ENCODE measurements at places on chromosomes 1 and 21. TPM values are rescaled to one million over a fixed set of nuclear protein-coding genes. Genes with fewer than 3 reads are reported as not detected.

GRCh38 chr1:41448821-41449220, 35.7 kb downstream of the EDN2 start:
- no peak for DNase-seq

DNA sequence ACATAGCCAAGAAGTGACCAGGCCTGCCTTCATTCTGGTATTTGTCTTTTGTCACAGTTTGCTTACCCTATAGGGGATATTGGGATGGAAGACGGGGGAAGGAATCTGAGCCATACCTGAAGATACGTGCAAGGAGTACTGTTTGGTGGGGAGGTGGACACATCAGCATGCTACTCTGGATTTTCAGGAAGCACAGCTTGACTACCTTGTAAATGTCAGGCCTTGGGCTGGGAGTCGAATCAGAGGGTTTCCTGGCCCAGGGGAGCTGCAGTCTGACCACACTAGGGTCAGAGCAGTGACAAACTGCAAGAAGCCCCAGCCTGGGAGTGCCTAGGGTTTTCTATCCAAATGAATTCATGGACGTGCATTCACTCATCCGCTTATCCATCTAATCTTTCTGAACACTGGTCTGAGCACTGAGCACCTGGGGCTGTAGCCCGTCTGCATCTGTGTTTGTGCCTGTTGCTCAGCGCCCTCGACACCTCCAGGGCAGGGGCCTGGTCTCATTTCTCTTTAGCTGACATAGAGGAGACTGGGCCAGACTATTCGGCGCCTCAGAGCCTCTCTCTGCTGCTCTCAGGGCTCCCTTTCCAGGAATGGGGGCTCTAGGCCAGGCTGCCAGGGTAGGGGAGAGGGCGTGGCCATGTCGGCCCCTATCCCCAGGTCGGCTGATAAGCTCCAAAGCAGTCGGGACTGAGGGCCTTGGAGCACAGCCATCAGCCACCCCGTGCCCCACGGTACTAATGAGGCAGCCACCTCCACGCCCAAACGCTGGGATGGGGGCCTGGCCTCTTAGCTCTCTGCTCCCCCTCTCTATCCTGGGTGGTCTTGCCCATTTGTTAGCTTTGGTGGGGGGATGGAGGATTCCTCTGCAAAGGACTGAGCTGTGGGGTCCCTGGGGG, 47.0 kb upstream of the SLC2A1 start:
- no peak for DNase-seq

- DNase-seq, result no peak
Measured at GRCh38 chr1:18529714-18530113, 49.0 kb downstream of the KLHDC7A start.

GRCh38 chr1:221109930-221110329, 230.7 kb downstream of the HLX start:
- no peak for DNase-seq

DNA sequence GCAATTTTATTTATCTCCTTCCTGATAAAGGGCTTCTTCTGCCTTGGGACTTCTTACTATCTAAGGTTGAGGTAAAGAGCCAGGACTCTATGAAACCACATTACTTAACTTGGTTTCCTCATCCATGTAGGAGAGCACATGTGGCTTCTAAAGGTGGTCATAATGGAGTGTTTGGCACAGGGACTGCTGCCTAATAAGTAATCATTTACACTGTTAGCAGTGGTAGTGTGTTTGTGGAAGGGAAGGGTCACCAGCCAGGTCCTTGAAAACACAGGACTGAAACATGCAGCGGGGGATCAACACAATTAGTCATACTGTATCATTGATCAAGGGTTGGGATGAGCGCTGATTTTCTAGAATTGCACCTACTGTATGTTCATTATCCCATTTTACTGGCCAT, 59.6 kb downstream of the UCK2 start:
- DNase-seq, result no peak

DNA sequence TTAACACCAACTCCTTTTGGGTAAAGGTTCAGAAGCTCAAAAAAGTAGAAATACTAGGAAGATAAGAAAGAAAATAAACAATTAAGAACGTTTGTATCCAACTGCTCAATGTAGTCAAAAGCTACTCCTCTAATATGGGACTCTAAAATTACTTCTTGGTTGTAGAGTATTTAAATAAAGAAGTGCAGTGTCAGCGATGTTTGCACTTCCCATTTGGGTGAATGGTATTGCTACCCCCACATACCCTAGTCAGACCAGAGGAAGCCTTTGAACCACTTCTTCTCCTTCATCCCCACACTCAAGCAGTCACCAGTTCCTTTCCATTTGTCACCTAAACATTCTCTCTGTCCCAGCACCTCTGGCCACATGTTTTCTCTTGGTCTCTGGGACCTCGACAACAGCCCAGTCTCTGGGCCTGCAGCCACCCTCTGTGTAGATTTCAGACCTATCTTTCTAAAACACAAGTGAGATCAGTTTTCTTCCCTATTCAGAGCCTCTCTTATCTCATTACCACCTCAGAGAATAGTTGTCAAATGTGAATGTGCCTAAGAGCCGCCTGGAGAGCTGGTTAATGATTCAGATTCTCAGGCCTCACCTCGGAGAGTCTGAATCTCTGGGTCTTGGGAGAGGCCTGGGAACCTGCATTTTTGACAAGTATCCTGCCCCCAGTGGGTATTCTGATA, 109.8 kb downstream of the OMA1 start:
- no peak for DNase-seq

DNA sequence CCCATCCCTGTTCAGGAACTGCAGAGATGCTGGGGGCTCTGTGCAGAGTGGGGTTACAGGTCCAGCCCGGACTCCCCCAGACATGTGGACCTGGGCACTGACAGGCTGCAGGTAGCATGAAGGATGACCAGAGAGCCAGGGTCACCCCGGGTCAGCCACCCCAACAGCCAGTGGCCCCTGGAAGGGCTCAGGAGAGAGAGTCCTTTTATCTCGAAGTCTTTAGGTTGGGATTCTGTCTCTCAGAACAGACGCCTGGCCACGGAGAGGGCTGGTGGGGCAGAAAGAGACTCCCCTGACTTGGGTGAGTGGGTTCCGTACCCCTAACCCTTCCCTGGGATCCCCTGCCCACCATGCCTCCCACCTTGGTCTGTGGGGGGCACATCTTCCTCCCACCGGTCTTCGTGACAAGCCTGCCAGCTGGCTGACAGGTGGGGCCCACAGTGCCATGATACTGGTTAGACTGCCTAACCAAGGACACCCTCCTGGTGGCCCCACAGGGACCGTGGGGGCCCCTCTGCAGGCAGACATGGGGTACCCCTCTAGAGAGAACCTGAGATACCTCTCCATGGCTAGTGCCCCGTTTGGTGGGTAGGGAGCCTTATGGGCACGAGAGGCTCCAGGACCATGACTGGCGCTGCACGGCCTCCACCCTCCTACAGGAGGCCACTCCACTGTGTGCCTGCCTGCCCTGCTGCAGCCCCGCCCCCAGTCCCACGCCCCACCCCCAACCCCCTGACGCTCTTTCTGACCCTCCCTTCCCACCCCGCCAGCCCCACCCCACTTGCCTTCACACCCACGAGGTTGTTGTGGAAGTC, 24.2 kb downstream of the WNT9A start:
- no peak for DNase-seq

DNA sequence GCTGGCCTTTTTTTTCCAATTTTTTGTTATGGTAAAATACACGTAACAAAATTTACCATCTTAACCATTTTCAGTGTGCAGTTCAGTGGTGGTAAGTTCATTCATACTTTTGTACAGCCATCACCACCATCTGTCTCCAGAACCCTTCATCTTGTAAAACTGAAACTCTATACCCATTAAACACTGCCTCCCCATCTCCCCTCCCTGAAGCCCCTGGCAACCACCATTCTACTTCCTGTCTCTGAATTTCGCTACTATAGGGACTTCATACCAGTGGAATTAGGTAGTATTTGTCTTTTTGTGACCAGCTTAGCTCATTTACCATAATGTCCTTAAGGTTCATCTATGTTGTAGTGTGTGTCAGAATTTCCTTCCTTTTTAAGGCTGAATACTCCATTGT, 8.7 kb downstream of the PKNOX1 start:
- DNase-seq, result no peak

GRCh38 chr1:224644553-224645154, 28.5 kb downstream of the CNIH3 start:
- peak; percentile 50 for DNase-seq

- DNase-seq, result no peak
Measured at GRCh38 chr1:93528412-93528811, 80.5 kb downstream of the FNBP1L start.

DNA sequence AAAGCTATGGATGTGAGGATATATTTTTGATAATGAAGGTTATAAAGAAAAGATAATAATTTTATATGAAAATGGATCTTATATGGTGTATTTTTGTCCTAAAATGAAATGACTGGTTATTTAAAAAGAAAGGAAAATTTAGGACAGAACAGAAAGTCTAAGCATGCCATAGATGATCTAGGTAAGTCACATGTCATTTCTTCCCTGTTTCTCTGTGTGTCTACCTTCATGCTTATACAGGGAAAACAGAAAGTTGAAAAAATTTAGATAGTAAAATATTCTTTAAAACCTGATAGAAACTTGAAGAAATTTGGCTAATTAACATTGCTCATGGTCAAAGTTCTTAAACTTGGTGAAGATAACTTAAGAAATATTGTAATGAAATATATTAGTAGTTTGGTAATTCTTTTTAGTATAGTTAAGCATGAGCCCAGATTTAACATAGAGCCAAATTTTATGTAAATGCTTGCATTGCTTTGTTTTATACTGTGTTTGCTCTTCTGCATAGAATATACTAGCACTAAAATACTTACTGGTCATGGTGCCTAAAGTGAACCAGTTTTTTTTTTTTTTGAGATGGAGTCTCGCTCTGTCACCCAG, 12.4 kb upstream of the GBP4 start:
- no peak for DNase-seq

DNA sequence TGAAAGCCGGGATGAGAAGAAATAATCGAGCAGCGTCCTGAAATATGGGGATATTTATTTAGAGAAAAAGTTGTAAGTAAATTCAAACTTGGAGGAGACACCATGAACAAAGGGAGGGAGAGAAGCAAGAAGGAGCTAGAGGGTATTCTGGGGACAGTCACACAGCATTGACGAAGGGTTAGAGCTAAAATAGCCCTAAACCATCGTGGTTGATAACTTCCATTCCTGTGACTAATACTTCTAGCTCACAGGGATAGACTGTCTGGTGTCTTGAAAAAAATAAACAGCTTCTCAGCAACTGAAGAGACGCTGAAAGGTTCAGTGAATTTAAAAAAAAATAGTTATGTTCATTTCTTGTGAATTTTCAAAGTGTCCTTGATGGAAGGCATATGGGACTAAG, 86.7 kb downstream of the LRRC53 start:
- no peak for DNase-seq

GRCh38 chr1:1091344-1092148, 17.4 kb upstream of the RNF223 start:
- DNase-seq, result no peak

DNA sequence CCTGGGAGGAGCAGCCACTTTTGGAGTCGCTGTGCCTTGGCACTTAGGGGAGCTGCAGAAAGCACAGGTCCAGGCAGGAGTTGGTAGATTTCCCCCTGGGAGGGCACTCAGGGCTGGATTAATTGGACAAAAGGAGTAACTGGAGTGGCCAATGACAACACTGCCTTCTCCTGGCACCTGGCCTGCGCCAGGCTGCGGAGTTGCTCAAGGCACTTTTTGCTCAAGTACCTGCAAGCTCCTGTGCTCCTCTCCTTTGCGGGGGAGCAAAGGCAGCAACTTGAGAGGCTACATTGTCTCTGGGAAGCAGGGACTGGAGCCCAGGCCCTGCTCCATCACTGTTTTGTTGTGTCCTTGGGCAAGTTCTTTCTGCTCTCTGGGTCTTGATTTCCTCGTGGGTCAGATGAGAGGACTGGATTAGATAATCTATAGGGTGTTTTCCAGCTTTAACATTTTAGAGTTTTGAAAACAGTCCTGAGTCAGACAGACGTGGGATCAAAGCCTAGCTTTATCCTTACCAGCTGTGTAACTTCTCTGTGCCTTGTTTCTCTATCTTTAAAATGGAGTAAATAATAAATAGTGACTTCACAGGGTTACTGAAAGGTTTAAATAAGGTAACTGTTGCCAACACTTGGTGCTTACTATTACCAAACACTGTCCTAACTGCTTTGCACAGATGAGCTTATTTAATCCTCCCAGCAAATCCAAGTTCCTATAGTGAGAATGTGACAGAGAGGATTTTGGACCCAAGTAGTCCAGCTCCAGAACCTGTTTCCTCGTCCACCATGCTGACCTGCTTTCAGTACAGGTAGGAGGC, 18.0 kb upstream of the GRHL3 start:
- no peak for DNase-seq

- no peak for DNase-seq
Measured at GRCh38 chr1:230392536-230392909, 33.6 kb downstream of the PGBD5 start.

DNA sequence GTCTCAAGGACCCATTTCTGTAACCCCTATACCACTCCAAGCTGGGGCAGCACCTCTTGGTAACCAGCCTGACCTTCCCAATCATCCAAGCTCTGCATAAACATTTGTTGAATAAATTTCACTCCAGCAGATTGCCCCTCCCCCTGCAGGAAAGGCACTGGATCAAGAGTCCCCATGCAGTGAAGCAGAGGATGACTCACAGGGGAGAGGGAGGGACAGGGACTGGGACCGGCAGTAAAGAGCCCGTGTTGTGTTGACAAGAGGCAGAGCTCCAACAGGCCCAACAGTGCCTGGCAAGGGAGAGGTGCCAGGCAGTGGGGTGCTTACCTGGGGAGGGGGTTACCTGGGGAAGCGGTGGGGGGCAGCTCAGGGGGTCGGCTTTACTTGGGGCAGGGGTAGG, 32.3 kb downstream of the SLC9A1 start:
- peak; percentile 85 for DNase-seq

The ALPL gene
- total RNA-seq, result 0.14 TPM

The SEMA6C gene
- total RNA-seq, result not detected

The OR2G6 gene
- total RNA-seq, result not detected

The ESRRG gene
- total RNA-seq, result 1.2 TPM

The ARTN gene
- total RNA-seq, result not detected

The GPR157 gene
- 6.4 TPM for total RNA-seq

All from Caki2 (cell line).